ENCODE measurements at places on chromosomes 3 and 15.

DNA sequence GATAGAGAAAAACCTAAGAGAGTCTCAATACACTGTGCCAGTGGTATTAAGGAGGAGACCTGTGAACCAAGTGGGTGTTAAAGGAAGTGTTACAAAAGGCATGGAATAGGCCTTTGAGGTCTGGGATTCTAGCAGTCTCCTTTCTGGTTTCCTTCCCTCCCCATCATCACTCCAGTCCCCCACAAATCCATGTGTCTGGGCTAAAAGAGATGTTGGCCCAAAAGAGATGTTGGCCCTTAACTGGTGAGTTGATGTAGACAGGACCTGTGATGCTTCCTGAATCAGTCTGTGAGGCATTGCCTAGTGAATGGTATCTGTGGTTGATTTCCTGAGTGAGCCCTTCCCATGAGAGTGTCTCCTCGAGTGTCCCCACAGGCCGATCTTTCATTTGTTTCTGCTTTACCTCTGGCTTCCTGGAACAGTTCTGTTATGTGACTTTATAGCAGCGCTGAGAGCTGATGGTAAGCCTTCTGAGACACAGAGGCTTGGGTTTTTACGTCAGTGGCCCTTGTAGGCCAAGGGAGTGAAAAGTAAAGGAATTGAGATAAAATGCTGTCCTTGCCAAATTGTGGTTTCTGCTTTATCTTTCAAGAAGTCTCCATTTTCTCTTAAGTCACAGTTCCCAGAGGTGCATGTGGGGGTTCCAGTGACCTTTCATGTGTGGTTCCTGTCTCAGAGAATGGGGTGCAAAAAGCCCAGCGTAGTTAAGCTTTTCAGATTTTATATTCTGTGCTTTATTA, 87.8 kb downstream of the KLHL25 start:
- no peak for DNase-seq

- DNase-seq = no peak
These were observed 962 bp downstream of the ATP13A5 start for GRCh38 chr3:193377591-193377990.

DNA sequence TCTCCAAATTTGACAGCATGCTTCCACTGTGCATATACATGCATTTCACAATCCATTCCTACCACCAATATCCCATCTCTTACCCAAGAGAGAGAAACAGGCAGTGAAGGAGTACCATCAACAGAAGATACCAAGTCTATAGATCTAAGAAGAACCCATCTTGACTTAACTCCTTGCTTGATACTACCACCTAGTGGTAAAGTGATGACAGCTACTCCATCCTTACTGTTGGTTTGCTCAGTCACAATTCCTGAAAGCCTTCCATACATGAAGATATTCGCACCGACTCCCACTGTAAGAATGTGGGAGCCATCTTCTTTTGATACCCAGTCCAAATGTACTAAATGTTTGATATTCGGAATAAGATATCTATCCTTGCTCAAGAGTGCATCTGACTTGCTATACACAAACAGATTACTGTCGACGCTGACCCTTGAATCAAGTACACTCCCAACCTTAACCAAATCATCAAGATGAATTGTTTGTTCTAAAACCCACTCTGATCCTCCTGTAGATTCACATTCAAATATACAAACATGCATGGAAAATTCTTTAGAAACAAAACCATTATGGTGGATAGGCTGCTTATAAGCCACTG, 123.1 kb downstream of the DMXL2 start:
- DNase-seq = peak; percentile 61

DNA sequence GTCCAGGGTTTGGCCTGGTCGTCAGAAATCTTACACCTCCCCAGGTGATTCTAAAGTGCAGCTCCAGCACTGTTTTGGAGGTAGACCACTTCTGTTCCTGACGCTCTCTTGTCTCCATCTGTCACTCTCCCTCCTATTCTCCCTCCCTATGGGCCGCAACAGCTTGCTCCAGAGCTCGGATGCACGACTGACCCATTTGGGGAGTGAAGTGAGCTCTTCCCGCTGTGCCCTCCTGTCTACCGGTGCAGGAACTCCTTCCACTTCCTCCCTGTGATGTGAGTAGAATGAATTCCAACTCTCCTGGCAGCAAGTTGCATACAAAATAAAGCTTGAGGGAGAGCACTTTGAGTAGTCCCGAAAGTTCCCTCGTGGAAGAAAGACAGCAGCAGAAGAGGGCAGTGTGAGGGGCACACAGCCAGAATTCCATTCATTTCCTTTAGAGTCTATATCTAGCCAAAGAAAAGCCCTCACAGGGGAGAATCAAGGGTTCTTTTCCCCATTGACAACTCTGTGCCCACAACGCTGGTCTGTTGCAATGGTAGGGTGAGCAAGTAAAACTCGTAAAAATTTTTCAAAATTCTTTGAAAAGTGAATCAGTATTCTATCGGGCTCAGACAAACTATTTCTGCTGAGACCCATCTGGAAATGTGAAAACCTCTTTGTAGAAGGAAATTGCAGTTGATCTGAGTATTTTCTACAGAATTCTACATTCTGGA, 39.9 kb upstream of the BDH1 start:
- no peak for DNase-seq

- peak; percentile 24 for DNase-seq
These were observed 150.5 kb downstream of the RSRC1 start for GRCh38 chr3:158260392-158260791.
